ENCODE measurements at places on chromosomes 16 and 17.

- no peak for DNase-seq
Observed at GRCh38 chr17:83138820-83139219, 59.4 kb downstream of the METRNL start.

DNA sequence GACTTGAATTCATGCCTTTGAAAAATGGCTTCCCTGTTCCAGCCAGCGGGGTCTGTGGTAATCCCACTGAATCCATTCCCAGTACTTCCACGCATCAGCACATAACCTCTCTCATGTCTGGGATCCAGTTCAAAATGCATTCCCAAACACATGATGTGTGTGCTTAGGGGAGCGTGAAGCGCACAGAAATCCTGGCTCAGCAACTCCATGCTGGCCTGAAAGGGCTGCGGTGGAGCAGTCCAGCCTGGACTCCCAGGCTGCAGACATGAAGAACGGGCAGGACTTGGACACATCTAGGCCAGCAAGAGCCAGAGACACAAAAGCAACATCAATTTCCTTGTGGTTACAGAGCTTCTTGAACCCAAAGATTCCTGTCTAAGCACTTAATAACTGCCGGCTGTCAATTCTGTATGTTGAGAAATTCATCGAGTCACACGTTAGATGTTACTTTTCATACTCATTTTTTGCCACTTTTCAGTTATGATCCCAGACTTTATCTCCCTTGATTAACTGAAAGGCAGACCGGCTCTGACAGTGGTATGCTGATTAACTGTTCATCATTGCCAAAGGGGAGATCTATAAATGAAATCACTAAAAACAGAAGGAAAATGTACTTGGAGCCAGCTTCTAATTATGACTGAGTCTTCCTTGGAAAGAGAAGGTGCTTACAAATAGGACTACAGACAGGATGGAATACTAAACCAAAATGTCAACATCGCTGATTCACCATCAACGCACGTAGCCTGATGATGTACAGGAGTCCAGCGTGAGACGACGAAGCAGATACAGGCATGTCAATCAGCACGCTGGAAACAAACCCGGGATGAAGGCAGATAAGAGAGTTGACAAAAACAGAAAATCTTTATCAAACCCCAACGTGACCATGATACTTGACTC, 23.0 kb downstream of the NSMCE1 start:
- no peak for DNase-seq

- no peak for DNase-seq
Observed at GRCh38 chr17:48952904-48953303, 8.3 kb upstream of the SNF8 start.

- no peak for DNase-seq
Observed at GRCh38 chr16:12303653-12304052, 327.1 kb downstream of the SNX29 start.

DNA sequence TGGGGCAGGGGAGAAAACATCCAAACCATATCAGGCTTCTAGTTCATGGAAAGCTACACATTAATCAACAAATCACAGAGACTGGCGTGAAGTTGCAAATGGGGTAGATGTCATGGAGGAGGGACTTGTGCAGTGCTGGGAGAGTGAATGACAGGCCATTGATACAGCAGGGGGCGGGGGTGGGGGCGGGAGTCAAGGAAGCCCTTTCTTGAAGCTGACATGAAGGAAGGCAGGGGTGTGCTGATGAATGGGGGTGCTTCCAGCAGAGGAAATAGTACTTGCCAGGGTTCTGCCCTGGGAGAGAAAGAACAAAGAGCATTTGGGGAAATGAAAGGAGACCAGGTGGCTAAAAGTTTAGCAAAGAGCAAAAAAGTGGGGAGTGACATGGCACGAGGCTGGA, 269.9 kb downstream of the SHISA9 start:
- no peak for DNase-seq

- DNase-seq, result no peak
Observed at GRCh38 chr16:85422196-85422631, 190.9 kb upstream of the GSE1 start.

GRCh38 chr17:4944163-4944553, 4.1 kb downstream of the RNF167 start:
- no peak for DNase-seq

- DNase-seq, result no peak
Observed at GRCh38 chr16:57916735-57917438, 54.0 kb downstream of the CNGB1 start.

- no peak for DNase-seq
Observed at GRCh38 chr17:56231693-56232092, 78.4 kb downstream of the ANKFN1 start.

GRCh38 chr17:3475251-3475685, 529 bp upstream of the ASPA start:
- DNase-seq, result no peak

GRCh38 chr16:65285128-65286048, 163.5 kb upstream of the CDH11 start:
- no peak for DNase-seq

DNA sequence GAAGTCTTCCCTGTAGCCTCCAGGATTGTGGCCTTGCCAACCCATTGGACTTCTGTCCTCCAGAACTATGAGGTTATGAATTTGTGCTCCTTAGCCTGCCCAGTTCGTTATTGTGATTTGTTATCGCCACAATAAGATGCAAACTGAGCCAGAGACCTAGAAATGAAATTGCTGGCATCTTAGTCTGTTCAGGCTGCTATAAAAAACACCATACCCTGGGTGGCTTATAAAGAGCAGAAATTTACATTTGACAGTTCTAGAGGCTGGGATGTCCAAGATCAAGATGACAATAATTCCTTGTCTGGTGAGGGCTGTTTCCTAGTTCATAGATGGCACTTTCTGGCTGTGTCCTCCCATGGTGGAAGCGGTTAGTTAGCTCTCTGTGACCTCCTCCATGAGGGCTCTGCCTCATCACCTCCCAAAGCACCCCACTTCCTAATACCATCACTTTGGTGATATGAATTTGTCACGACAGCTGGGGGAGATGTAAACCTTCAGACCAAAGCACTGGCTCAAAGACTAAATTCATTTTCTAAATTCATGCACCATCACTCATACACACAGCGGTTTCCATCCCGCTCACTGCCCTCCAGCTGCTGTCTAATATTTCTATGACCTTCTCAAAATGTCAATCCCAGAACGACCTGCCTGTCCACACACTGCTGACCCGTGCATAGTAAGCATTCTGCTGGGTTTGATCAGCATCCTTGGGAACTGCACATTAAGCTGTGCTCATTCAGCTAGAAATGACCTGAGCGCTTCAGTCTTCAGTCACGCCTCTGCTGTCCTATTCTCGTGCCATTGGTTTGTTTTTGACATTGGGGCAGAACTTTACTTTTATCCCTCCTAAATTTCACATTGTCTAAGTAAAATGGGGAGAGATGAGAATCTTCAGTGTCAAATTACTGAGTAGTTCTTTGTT, 36.6 kb downstream of the GINS3 start:
- no peak for DNase-seq

DNA sequence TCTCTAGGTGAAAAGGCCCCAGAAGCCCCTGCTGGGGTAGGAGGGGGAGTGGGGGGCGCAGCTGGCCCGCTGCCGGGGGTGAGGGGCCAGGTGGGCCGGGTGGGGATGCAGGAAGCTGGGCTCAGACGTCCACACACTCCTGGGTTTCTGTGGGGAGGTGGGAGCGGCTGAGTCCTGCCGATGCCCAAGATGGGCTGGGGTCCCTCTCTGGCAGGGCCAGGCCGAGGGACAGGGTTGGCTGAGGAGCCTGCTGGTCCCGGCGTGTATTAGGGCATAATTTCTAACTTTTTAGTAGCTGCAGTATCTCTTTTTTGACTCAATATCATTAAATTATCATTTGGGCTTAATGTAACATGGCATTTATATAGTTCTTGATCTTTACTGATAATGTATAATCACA, 121.4 kb upstream of the CORO6 start:
- no peak for DNase-seq

DNA sequence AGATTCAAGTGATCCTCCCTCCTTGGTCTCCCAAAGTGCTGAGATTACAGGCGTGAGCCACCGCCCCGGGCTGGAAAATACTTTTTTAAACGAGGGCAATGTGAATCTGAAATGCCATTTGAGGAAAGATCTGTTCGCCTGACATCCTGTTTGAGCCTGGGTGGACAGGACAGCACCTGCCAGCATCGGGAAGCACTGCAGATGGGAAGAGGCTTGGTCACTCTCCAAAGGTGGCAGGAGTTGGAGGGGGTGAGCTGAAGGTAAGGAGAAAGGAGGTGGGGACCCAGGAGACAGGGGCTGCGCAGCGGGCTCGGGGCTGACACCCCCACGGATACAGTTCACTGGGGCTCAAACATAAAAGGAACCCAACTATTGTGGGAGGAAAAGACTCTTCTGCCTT, 3.9 kb upstream of the BIRC5 start:
- DNase-seq, result no peak

DNA sequence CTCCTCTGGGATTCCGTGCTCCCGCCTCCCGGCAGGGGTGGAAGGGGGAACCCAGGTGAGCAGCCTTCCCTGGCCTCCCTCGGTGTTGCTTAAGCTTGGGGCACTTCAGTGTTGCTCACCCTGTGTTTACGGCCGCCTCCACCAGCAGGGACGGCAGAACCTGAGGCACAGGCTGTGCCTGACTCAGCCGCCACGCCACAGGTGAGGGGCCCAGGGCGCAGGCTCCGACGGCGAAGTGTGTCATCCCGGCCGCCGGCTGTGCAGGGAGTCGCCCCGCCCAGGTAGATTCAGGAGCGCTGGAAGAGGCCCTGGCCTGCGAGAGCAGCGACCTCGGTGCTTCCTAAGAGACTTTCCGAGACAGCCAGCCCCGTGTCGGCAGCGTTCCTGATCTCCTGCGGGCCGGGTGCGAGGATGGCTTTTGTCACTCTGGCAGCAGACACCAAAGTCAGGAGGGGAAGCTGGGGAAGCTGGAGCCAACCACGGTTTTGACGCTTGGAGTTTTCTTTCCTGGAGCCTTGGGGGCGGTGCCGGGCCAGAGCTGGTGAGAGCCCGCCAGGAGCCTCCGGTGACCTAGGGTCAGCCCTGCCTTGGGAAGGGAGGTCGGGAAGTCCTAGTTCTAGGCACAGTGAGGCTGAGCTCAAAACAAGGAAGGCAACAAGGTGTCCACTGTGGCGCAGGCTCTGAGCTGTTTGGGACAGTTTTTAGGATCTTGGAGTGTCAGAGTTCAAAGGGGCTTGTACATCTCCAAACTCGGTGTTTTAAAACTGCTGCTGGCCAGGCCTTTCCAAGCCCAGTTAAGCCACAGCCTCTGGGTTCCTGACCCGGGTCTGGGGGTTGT, 2.1 kb downstream of the GSE1 start:
- DNase-seq, result no peak

DNA sequence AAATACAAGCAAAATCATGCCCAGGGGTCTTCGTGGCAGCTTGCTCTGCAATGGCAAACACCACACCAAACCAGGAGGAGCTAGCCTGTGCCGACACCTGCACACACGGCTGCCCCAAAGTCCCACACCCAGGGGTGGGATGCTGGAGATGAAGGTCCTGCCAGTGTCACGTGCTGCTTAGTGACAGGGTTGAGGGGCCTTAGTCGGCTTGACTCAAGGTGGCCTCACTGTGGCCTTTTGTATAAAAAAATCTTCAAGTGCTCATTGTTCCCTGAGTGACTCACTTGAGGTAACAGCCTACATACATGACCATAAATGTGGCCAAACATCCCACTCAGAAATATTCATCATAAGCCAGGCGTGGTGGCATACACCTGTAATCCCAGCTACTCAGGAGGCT, 7.3 kb downstream of the TRIM65 start:
- DNase-seq, result no peak

GRCh38 chr16:12421688-12422087, 382.0 kb downstream of the CPPED1 start:
- no peak for DNase-seq

DNA sequence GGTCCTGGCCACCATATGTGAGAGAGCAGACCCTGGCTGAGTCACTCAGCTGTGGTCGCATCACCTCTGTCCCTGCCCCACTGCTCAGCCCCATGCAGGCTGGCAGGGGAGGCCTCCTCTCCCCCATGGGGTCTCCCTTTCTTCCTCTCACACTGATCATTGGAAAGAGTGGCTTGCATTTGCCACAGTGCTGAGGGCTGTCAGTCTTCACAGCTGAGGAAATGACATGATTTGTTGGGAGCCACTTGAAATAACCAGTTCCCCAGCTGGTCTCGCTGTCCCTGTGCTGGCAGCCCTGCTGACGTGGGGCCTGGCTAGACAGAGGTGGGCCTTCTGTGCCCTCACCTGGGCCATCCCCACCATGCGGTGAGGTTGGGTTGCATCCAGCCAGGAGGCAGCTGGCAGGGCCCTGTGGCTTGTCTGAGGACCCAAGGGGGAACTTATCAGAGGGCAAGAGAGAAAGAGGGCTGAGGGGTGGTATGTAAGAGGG, 30.1 kb upstream of the MED9 start:
- no peak for DNase-seq

- no peak for DNase-seq
Observed at GRCh38 chr17:8382052-8382879, 727 bp downstream of the RPL26 start.

GRCh38 chr17:67059372-67059771, 15.0 kb downstream of the CACNG1 start:
- DNase-seq, result no peak

DNA sequence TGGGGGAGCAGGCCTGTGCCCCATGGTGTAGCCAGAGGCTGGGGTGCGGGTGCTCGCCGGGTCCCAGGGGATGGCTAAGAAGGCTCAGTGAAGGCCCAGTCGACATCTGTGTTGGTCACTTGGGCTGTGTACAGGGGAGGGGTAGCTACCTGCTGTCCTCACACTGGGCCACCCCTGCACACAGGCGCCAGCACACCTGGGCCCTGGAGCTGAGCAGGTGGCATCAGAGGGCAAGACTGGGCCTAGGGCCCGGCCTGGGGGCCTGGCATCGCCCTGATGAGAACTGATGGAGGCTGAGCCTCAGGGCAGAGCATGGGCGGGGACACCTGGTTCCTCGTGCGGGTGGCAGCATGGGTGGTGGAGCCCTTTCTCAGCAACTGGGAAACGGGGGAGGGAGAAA, 870 bp upstream of the CTRB2 start:
- DNase-seq, result no peak

- DNase-seq, result no peak
Observed at GRCh38 chr17:12918142-12918541, 99.7 kb downstream of the ELAC2 start.

GRCh38 chr16:1667271-1667670, 10.8 kb upstream of the JPT2 start:
- DNase-seq, result no peak

DNA sequence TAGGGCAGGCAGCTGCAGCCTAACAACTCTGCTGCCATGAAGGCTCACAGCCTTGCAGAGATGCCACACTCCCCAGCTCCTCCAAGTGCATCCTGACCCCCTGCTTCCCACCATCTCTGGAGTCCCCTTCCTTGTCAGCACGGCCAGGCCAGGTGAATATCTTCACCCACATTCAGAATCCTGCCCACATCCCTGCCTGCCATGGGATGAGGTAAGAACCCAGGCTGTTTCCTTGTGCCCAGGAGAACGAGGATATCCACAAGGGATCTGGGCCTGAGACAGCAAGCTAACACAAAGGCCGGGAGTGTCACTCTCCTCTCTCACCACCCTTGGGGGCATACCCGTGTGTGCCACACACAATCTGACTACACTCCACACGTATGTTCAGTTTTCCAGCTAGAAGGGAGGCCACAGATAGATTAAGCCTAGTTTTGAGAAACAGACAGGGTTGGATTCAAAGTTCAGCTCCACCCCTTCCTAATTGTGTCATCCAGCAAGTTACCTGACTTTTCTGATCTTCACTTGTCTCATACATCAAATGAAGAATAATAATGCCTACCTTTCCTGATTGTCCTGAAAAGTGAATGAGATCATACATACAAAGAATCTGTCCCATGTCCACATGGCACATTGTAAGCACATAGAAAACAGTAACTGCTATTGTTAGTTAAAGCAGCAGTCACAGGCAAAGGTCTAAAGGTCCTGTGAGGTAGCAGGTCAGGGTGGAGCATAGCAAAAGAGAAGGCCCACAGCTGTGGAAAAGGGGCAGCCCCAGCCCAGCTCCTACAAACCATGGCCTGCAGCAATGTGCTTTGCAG, 17.4 kb upstream of the SUPT4H1 start:
- DNase-seq, result no peak
